ENCODE measurements at places on chromosomes 4 and X.

DNA sequence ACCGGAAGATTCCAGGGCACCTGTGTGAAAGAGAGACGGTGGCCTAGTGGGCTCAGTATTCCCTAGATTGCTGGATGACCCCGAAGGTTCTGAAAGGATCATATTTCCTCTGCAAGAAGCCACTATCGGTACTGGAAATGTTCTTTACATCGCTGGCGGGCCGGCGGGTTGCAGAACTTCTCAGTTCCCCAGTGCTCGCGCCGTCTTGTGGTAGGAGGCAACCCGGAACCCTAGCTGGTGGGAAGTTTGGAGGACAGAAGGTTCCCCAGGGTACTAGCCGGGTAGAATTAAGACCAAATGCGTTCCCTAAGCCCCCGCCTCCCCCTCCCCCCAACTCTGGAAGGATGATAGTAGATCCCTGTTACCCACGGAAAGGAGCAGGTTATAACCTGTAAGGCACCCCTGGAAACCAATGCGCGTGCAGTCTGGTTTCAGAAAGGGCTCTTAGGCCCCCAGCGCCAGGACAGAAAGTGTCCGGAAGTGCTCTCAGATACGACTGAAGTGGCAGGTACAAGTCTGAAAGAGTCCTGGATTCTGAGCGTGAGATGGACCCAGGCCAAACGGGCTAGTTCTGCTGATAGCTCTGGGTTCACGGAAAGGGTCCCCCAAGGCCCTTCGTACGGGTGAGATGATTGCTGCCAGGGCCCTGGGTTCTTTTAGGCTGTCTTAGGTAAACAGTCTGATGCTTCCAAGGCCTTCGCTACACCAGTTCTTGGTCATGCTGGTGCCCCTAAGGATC lies 61.7 kb upstream of the DCAF8L1 start:
- H3K4me3 ChIP-seq = no peak overlapping the region
- H3K36me3 ChIP-seq = no peaks in the 10 kb centered on the region
- H3K27me3 ChIP-seq = no peaks in the 10 kb centered on the region
- no peaks in the 10 kb centered on the region for H3K4me1 ChIP-seq

DNA sequence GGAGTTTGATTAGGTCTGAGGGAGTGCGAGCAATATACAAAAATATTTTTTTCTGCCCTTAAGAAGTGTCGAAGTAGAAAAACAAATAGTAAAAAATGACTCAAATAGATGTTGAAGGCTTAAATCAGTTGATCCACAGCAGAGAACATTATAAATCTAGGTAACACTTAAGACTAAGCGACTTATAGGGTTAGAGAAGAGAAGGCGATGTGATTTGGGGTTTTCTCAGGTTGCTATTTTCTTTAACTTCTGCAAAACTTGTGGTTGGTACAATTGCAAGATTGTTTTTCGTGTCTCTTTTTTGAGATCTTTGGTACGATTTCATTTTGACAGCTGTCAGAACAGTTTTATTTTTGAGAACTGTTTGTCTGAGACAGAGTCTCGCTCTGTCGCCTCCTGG lies 1479.5 kb downstream of the PCDH7 start:
- no peaks in the 10 kb centered on the region for H3K27me3 ChIP-seq
- no peaks in the 10 kb centered on the region for H3K4me1 ChIP-seq
- DNase-seq = no peak
- no peaks in the 10 kb centered on the region for H3K36me3 ChIP-seq
- no peak overlapping the region for H3K4me3 ChIP-seq

GRCh38 chr4:121784401-121784800 lies 16.7 kb upstream of the EXOSC9 start:
- H3K4me1 ChIP-seq = no peaks in the 10 kb centered on the region
- no peak for DNase-seq
- no peaks in the 10 kb centered on the region for H3K36me3 ChIP-seq
- no peak overlapping the region for H3K4me3 ChIP-seq

- no peak overlapping the region for H3K27ac ChIP-seq
- H3K4me3 ChIP-seq = no peak overlapping the region
- H3K36me3 ChIP-seq = no peaks in the 10 kb centered on the region
Observed at GRCh38 chr4:116982656-116983055, 102.7 kb downstream of the TRAM1L1 start.

GRCh38 chr4:87844452-87844851 lies 11.7 kb downstream of the MEPE start:
- no peak overlapping the region for H3K4me3 ChIP-seq
- no peak for DNase-seq
- H3K4me1 ChIP-seq = peaks cover 9% of the 10 kb centered on the region

DNA sequence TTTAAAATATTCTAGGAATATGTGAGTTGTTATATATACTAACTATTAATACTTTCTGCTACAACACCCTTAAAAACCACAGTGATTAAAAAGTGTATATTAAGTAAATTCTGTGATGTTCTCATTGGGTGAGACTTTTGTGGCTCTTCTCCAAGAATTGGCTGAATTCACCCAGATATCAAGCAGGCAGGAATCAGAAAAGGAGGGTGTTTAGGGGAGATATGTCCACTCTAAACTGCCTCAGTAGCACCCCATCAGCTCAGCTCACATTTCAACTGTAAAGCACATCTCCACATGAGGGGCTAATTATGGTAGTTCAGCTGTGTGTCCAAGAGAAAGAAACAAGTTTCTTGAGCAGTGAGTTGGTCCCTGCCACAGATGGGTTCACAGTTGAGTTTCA lies 165.0 kb downstream of the GALNTL6 start:
- no peaks in the 10 kb centered on the region for H3K27me3 ChIP-seq
- no peaks in the 10 kb centered on the region for H3K4me1 ChIP-seq
- no peak overlapping the region for H3K4me3 ChIP-seq
- H3K36me3 ChIP-seq = no peaks in the 10 kb centered on the region

All from spleen (tissue), 13 donors.